ENCODE measurements at places on chromosomes 11 and 22.
A peak's percentile ranks its signal among the peaks of the same experiment; 100 is the strongest.

DNA sequence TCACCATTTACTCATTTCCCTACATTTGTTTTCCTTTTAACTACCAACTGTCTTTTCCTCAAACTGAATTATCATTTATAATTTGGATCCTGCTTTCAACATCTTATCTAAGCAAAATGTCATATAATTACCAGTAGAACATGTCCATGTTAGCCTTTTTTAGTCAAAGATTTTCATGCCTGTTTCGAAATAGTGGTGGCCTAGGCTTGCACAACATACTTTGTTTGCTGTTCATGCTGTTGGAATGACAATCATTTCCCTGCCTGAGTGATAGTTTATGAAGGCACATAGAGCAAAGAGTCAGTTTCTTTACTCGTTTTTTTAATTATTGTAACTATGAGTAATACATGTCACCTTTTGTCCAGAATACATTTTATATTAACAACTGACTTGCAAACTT, 144.3 kb upstream of the ANO3 start:
- DNase-seq, result no peak

DNA sequence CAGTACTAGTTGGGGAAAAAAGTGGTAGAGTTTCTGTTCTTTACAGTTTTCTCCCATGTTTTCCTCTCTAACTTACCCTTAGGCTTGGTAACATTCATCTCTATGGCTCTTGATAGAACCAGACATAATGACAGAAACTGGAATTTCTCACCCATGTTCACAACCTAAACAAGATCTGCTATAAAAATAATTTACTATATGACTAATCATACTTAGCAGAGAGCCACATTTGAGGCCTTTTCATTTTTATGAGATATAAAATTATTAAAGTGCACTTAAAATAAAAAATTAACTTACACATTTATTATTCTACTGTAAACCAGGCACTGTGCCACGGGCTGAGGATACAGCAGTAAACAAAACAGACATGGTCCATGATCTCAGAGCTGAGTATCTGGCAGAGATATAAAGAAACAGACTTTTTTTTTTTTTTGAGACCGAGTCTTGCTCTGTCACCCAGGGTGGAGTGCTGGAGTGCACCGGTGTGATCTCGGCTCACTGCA, 98.1 kb downstream of the GAB2 start:
- no peak for DNase-seq

GRCh38 chr11:70067036-70067435, 11.1 kb upstream of the ANO1 start:
- DNase-seq, result no peak

DNA sequence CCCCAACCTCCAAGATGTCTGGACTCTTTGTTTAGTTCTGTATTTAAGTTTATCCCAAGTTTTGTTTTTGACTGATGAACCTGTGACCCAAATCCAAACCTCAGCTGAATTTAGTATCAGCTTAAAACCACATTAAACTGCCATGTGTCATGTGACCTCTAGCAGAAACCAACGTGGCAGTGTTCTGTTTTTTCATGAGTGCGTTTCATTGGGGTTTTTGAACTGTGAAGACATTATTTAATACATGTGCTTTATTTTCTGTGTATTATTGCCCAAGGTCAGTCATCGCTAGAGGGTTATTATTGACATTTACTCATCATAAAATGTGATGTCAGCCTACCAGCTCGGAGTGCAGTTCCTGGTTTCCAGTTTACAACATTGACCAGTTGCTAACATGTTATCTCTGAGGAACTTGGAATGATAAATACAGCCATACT, 1.8 kb downstream of the TLCD5 start:
- no peak for DNase-seq

- no peak for DNase-seq
These were observed 73.0 kb upstream of the TBCEL start for GRCh38 chr11:120950880-120951279.

DNA sequence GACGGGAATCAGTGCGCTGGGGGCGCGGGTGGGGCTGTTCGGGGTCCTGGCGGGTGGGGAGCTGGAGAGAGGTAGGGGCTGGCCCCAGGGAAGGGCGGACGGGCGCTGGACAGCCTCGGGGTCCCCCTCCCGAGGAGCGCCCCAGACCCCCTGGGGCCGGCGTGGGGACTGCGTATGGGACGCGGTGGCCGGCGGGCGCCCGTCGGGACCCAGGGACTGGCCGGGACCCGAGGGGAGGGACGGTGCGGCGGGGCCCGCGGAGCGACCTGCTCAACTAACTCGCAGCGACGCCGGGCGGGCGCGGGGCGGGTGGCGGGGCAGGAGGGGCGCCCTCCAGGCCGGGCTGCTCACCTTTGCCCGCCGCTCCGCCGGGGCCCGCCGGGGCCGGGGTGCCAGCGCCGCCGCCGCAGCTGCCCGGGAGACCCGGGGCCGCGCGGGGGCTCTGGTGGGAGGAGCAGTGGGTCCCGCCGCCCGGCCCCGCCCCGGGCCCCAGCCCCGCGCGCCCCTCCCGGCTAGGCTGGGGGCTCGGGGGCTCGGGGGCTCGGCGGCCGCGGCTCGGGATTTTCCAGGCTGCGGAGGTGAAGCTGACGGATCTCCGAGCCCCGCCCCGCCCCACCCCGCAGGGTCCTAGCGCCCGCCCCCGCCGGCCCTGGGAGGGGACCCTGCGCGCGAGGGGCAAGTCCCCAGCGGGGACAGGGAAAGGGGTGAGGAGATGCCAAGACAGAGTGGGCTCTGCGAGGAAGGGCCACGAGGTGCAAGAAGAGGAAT, 12.3 kb downstream of the STARD10 start:
- DNase-seq, result peak; percentile 60

- DNase-seq, result no peak
These were observed 261.9 kb upstream of the LUZP2 start for GRCh38 chr11:24234822-24235508.

- DNase-seq, result no peak
These were observed 135.9 kb upstream of the KIRREL3 start for GRCh38 chr11:127136438-127136837.

DNA sequence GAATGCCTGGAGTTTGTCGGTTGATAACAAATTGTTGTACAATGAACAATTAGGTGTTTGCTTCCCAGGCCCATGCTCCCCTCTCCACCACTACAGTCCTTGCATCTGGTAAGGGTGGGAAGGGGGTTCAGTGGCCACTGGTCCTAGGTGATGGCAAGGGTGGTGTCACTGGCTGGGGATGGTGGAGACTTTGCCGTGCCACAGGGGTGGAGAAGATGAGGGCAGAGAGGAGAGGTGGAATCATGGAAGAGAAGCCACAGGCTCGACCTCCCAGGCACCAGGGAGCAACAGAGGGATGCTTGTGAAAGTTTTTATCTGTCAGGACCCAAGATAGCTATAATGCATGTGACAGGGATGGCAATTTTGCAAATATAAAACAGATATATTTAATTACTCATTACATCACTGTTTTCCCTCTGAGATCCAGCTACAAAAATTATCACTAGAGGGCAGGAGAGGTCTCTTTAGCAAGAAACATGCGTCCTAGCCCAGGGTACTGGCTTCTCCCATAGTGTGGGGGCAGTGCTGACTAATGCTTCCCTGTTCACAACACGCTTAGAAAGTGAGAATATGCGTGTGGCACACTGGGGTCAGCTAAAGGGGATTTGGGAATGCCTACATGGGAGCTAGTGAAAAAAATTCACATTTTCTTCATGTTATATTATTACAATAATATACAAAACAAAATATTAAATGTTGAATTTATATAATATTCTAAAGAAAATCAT, 49.0 kb upstream of the AMPD3 start:
- DNase-seq, result no peak

DNA sequence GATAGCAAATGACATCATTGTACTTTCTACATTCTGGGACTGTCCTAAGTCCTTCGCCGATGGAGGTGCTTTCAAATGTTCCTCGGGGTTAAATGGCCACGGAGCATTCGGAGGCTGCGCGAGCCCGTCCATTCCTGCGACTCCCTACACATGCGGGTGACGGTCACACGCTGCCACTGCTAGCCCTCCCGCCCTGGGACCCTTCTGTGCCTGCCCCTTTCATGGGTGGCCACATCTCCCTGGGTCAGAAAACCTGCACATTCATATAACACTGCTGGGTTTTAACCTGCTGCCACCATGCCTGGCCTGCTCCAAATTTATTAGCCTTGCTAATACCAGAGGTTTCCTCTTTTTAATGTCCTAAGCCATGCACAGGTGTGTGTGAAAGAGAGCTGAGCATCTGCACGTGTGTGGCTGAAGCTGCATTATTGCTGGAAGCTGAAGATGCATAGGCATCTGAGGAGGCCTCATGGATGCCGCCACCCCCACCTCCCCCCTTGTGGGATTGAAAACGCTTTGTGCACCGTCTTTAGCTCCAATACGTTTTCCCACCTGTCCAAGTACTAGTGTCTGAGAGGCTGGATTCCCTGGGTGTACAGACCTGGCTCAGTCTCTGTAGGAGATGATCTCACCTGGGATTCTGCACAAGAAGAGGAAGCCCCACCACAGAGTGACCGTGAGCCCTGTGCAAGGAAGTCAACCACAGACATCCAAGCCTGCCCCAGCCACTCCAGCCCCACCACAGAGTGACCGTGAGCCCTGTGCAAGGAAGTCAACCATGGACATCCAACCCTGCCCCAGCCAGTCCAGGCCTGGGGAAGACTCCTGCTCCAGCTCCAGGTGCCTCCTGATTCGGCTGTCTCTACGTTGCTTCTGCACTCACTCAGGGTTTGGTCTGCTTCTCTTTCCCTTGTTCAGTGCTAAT, 626.4 kb downstream of the BRD1 start:
- no peak for DNase-seq

DNA sequence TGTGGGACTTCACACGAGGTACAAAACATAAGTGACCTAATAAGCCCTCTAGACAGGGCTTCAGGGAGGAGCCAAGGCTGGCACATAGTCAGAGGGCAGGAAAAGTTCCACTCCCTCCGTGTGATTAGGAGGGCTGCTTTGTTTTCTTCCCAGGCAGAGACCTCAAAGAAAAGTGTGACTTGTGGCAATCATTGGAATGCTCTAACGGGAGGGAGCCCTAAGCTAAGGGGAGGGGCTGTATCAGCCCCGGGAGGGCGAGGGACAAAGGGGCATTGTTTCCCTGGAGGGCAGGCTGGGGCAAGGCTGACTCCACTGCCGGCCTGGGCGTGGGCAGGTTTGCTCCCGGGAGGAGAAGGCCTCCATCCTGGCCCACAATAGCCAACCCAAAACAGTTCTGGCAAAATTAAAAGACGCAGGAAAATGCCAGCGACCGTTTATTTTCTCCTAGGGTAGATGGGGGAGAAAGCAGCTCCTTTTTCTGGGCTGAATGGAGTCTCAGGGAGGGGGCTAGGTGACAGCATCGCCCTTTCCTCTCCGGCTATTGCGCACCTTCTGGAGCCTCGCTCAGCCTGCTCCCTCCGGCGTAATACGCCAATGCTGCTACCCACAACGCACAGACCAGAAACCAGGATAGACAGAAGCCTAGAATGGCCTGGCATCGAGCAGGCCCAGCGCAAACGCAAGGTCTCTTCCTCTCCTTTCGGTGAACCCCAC, 60.2 kb downstream of the ENDOD1 start:
- no peak for DNase-seq

GRCh38 chr22:46678785-46679700, 58.9 kb downstream of the GRAMD4 start:
- no peak for DNase-seq

- DNase-seq, result no peak
These were observed 12.9 kb downstream of the OLFML1 start for GRCh38 chr11:7498193-7498592.

- DNase-seq, result no peak
These were observed 14.0 kb upstream of the CD81 start for GRCh38 chr11:2363130-2363529.

DNA sequence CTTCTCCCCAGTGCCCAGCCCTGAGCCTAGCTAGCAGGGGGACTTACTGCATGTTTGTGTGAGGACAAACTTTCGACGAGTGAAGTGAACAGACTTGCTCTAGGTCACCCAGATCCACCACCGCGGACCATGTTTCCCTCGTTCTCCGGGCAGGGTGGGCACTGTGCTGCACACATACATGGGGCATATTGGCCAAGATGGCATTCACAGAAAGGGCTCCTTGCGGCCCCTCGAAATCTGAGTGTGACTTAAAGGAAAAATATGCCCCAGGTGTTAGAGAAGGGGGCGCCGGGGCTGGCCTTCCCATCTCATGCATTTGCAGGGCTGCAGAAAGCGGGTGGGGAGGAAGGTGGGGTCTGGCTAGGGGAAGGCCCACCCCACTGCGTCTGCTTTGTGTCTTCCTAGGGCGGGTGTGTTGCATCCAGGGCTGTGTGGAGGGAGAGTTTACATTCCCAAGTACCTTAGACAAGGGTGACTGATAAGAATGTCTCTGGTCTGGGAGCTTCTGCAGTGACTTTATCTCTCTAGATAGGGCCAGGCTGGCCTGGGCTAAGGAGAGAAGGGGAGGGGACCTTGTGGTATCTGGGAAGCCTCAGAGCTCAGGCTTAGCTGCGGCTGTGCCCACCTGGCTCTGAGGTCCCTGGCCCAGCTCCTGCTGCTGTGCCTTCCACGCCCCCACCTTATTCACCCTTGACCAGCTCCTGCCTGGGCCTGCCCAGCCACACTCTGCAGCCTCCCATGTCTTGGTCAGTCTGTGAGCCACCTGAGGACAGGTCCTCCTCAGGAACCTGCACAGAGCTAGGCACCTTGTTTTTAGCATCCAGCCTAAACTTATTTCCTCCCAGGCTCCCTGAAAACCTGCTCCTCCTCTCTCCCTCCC, 45.8 kb downstream of the LRRC32 start:
- DNase-seq, result no peak

DNA sequence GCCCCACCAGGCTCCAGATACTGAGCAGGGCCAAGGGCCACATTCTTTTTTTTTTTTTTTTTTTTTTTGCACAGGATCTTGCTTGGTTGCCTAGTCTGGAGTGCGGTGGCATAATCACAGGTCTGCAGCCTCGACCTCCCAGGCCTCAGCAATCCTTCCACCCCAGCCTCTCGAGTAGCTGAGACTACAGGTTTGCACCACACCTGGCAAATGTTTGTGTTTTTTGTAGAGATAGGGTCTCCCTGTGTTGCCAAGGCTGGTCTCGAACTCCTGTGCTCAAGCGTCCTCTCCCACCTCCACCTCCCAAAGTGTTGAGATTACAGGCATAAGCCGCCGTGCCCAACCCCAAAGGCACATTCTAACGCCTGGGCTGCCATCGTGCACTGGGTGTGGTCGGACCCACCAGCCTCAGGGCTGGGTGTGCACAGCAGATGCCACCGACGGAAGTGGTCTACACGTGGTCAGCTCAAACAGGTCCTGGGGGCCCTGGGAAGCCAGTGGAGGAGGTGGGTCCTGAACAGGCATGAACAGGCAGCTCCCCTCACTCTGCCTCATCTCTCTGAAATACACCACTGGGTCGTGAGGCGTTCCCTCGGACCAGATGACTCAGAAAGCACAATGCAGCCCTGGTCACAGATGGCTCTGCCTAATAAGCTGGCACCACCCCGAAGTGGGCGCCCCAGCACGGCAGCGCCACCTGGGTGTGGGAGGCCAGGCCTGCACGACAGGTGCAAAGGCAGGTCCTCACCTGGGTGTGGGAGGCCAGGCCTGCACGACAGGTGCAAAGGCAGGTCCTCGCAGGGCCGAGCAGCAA, 5.1 kb upstream of the B4GALNT4 start:
- peak; percentile 49 for DNase-seq

GRCh38 chr11:66326261-66327111, 9.6 kb upstream of the CD248 start:
- no peak for DNase-seq

Data from T-helper 1 cell (primary cell).